ENCODE measurements at places on chromosomes 2 and 18. TPM values are rescaled to one million over a fixed set of nuclear protein-coding genes. Genes with fewer than 3 reads are reported as not detected.

GRCh38 chr2:176114930-176115625, 1.5 kb upstream of the HOXD10 start:
- DNase-seq = no peak

DNA sequence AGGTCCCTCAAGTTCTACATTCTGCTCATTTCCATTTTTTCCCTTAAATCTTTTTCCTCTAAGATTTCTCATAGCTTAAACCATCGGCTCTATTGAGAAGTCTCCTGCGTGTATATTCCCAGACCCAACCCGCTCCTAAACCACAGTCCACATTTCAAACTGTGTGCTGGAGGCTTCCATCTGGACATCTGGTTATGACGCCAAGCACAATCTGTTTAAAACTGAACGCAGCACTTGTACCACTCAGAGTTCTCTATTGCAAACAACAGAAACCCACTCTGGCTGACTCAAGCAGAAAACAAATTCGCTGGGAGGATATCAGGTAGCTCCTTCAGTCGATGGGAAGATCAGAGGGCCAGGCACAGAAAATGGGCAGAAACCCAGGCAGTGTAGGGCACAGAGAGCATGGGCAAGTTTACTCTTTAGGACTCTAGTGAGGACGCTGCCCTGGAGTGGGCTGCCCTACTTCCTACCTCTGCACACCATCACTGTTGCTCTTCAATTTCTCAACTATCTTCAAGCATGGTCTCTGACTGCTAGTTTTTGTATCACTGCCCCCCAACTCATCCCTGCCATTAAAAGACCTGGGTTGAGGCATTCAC, 5.6 kb upstream of the EML4 start:
- DNase-seq = no peak

- no peak for DNase-seq
These were observed 24.5 kb downstream of the CYP27A1 start for GRCh38 chr2:218806346-218806978.

DNA sequence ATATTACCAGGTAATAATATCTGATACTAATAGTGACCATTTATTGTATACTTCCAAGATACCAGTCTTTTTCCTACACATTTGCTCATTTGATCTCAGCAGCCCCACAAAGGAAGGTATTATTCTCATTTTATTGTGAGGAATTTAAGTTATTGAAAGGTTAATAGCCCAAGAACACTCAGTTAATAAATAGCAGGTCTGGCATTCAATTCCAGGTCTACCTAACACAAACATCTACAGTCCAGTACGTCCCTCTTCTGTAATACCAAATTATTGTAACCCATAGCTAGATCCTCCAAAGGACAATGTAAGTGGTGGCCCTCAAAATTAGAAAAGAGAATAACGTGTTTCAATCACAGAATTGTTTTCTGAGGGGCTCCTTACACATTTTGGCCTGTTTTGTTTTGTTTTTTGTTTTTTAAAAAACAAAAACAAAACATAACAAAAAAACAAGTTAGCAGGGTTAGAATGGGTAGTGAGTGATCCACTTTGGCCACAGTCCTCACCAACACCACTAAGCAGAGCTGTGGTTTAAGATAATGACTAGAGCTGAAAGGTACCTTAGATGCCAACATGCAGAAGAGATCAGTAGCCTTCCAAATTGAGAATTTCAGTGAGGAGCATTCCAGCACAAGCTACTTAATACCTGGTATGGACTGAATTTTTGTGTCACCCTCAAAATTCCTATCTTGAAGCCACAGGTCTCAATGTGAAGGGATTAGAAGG, 137.5 kb downstream of the DYM start:
- DNase-seq = no peak

DNA sequence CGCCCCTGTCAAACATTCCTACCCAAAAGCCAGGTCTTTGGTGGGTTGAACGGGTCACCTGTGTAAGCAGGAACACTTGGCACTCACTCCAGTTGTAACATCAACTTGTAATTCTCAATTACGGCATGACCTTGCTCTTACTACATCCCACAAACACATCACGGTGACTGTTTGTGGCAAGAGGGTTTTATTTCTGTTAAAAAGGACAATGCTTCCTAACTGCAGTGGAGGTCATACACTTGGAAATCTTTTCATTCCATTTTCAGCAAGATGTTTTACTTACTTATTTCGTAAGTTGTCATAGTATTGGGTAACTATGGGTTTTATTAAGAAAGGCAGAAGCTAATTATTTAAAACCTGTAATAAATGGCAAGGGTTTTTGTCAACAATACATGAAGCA, 126.1 kb downstream of the ZNF516 start:
- DNase-seq = no peak

GRCh38 chr18:48874233-48874632, 76.5 kb downstream of the SMAD7 start:
- no peak for DNase-seq

DNA sequence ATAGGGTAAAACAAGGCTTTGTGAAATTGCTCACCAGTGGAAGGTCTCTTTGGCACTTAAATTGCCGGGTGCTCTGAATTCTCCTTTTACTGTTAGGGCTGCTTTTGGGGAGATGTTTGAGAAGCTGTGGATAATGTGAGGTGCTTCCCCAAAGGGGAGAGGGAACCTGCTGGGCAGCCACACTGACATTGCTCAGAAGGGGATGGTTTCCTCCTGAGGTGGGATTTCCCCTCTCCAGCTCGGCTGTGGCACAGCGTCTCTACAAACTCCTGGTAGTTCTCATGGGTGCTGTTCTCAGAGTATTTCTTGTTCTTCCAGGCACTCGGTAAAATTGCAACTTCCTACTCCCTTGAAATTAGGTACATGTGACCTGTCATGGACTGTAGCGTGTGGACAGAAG, 124.2 kb downstream of the LPIN1 start:
- no peak for DNase-seq

DNA sequence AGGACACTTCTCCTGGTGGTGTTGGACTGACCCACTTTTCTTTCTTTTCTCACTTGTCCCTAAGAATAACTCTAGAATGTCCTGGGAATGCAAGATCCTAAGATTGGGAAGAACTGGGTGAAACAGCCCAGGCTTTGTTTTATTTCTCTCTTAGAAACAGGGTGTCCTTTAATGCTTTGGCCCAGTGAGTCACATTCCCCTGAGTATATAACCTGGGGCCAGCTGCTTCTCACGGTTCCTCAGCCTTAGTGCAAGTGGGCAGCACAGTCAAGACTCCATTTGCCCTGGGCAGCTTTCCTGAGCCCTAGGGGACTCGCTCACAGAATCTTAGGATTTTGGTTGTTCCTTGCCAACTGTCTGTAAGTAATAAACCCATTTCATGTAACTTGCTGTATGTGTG, 355.0 kb downstream of the DSC3 start:
- DNase-seq = no peak

GRCh38 chr2:10387033-10387432, 61.1 kb downstream of the ODC1 start:
- DNase-seq = no peak

Gene NAT8
- total RNA-seq = not detected

Gene SERPINB13
- total RNA-seq = not detected

Gene DHRS9
- 2.8 TPM for total RNA-seq

Gene ITPRIPL1
- 3.1 TPM for total RNA-seq

Gene SIX2
- 2.3 TPM for total RNA-seq

Gene SNORC
- total RNA-seq = 0.64 TPM

Measured in mesenteric fat pad (tissue), 1 donor.